Activated CD8-positive, alpha-beta T cell treated with anti-CD3 and anti-CD28 coated beads, Interleukin-2, amount 10 ng/mL, durations not matched to agents 7 days and 5 days (primary cell): ENCODE measurements at places on chromosomes 7 and 10. TPM values are rescaled to one million over a fixed set of nuclear protein-coding genes. Genes with fewer than 3 reads are reported as not detected.

GRCh38 chr7:159015454-159016410, 128.9 kb downstream of the VIPR2 start:
- no peak for DNase-seq
- no peaks in the 10 kb centered on the region for H3K27me3 ChIP-seq
- H3K27ac ChIP-seq, result no peak overlapping the region
- no peaks in the 10 kb centered on the region for H3K4me1 ChIP-seq
- no peaks in the 10 kb centered on the region for H3K36me3 ChIP-seq
- H3K4me3 ChIP-seq, result no peak overlapping the region

GRCh38 chr10:34168439-34168838, 646.7 kb downstream of the PARD3 start:
- H3K4me3 ChIP-seq, result no peak overlapping the region
- H3K36me3 ChIP-seq, result no peaks in the 10 kb centered on the region
- no peak overlapping the region for H3K27ac ChIP-seq
- no peaks in the 10 kb centered on the region for H3K27me3 ChIP-seq
- DNase-seq, result no peak

GRCh38 chr7:141698247-141699015, 3.5 kb downstream of the DENND11 start:
- peak overlapping the region; percentile 62 for H3K27ac ChIP-seq
- peaks cover 17% of the 10 kb centered on the region for H3K36me3 ChIP-seq
- no peak for DNase-seq
- H3K4me3 ChIP-seq, result no peak overlapping the region
- H3K4me1 ChIP-seq, result peaks cover 37% of the 10 kb centered on the region
- H3K27me3 ChIP-seq, result peaks cover 6% of the 10 kb centered on the region

- no peak overlapping the region for H3K4me3 ChIP-seq
- no peaks in the 10 kb centered on the region for H3K27me3 ChIP-seq
- H3K27ac ChIP-seq, result no peak overlapping the region
- no peaks in the 10 kb centered on the region for H3K36me3 ChIP-seq
- H3K4me1 ChIP-seq, result no peaks in the 10 kb centered on the region
- no peak for DNase-seq
Measured at GRCh38 chr10:33402220-33403073, 68.0 kb upstream of the NRP1 start.

DNA sequence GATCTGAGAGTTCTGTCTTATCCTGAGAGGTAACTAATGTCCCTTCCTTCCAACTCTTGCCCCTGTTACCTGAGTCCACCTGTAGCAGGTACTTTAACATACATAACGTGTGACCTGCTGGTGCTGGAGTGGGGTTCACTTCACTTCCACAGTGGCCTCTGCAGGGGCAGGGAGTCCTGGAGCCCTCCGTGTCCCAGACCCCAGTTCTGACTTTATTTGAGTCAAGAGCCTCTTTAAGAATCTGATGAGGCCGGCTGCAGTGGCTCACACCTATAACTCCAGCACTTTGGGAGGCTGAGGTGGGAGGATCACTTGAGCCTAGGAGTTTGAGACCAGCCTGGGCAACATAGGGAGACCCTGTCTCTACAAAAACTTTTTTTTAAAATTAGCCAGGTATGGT, 117.0 kb upstream of the RET start:
- no peak overlapping the region for H3K4me3 ChIP-seq
- H3K27ac ChIP-seq, result no peak overlapping the region
- H3K36me3 ChIP-seq, result no peaks in the 10 kb centered on the region
- peaks cover 5% of the 10 kb centered on the region for H3K27me3 ChIP-seq
- H3K4me1 ChIP-seq, result no peaks in the 10 kb centered on the region
- peak; percentile 3 for DNase-seq

DNA sequence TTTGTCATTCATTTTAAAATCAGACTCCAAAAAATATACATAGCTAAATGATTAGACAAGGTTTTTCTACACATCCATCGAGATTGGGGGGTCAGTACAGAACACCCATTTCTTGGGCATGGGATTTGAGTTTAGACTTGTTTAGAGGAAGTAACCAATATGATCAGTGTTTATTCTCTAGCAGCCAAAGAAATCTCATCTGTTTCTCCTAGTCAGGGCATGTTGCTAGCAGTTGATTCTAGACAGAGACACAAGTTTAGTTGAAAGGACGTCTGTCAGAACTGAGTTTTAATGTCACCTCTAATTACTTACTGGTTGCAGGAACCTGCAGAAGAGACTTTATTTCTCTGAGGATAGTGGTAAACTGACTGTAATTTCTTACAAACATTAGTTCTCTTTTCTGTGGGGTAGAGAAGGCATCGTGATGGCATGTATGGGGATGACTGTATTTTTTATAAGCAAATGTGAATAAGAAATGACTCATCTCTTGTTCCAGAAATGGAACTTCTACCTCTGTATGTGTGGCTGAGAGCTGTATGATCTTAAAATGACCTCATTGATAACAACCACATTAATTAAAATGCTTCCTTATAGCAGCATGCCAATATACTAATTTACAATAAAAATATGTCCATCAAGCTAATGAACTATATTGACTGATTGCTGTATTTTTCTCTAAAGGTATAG, 30.6 kb upstream of the RHOBTB1 start:
- no peak for DNase-seq
- H3K4me1 ChIP-seq, result no peaks in the 10 kb centered on the region
- H3K36me3 ChIP-seq, result no peaks in the 10 kb centered on the region
- H3K27me3 ChIP-seq, result peaks cover 9% of the 10 kb centered on the region

DNA sequence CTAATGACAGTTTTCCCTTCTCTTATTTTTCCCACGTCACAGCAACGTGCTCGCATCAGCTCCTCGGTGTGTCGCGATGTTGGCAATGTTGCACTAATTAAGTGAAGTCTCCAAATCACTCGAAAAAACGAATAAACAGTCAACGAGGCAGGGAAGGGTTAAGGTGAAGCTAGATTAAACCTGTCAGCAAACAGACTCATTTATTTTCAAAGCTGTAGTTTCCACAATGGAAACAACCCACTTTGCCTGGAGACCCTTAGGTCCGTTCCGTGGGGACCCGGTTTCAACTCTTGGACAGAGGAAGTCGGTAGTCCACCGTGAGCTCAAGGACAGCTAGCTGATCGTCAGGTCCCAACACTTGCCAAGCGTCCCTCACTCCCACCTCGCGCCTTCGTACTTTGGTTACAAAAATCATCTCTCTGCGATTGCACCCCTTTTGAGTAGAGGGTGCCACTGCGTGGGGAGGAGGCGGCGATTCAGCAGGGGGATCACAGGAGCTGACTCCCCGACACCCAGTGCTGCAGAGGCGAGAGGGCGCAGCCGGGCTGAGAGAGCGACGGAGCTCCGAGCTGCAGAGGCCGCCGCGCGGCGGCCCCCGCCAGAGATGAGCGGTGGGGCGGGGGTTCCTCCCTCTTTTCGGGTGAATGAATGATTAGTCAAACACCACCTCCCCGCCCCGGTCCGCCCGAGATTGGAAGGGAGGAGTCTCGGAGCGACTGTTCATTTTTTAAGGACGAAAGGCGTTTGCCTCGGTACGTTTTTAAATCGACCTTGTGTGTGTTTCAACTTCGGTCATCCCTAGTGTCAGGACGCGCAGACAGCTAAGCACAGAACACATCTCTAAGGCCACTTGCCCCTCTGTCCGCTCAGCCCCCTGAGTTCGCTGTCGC, 1.3 kb upstream of the BMPER start:
- peak overlapping the region; percentile 44 for H3K4me3 ChIP-seq
- H3K36me3 ChIP-seq, result no peaks in the 10 kb centered on the region
- no peak overlapping the region for H3K27ac ChIP-seq
- peaks cover 59% of the 10 kb centered on the region for H3K27me3 ChIP-seq
- DNase-seq, result peak; percentile 21
- H3K4me1 ChIP-seq, result peaks cover 5% of the 10 kb centered on the region

- no peak for DNase-seq
- H3K36me3 ChIP-seq, result no peaks in the 10 kb centered on the region
- no peaks in the 10 kb centered on the region for H3K27me3 ChIP-seq
- H3K27ac ChIP-seq, result no peak overlapping the region
Measured at GRCh38 chr7:98852826-98853225, 17.0 kb downstream of the TMEM130 start.

DNA sequence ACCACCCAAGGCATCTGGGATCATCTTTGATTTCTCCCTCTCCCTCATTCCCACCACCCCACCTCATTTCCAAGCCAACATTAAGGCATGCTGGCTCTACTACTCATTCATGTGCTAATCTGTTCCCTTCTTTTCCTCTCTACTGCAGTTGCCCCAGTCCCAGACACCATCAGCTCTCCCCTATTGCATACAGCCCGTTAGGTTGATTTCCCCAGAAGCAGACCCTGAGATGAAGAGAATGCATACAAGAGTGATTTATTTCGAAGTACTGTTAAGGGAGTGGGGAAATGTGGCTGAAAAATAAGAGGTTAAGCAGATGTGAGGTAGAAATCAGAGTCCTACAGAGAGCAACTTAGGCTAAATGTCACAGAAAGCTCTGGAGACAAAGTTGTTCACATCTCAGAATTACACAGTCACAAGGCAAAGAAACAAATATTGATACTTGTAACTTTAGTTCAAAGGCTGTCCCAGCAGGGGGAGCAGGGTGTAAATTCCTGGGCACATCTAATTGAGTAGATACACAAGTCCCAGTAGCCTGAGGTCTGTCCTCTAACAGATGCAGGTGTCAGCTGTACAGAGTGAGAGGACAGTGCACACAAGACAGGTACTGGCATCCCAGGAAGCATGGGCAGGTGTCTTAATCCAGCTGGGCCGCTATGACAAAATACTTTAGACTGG, 20.9 kb downstream of the AKR1D1 start:
- no peaks in the 10 kb centered on the region for H3K4me1 ChIP-seq
- peaks cover 2% of the 10 kb centered on the region for H3K27me3 ChIP-seq
- no peak overlapping the region for H3K4me3 ChIP-seq
- DNase-seq, result peak; percentile 25
- no peak overlapping the region for H3K27ac ChIP-seq

- no peak overlapping the region for H3K27ac ChIP-seq
- DNase-seq, result no peak
- H3K4me1 ChIP-seq, result no peaks in the 10 kb centered on the region
- no peaks in the 10 kb centered on the region for H3K27me3 ChIP-seq
- no peak overlapping the region for H3K4me3 ChIP-seq
- no peaks in the 10 kb centered on the region for H3K36me3 ChIP-seq
Measured at GRCh38 chr7:81330108-81330507, 411.3 kb upstream of the SEMA3C start.

DNA sequence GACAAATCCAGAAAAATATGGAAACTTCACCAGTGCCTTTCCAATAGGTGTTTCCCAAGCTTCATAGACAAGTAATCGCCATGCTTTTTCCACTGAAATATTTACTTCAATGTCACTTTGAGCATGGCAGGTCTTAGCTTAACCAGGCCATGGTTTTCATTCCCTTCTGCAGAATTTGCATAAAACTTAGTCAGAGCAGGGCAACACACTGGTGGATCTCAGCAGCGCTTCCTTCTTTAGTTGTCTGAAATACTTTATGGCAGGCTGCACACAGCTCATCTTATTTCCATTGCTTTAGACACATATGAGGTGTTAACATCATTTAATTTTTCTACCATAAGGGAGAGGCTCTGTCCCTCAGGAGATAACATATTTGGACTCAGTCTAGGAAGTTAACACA, 102.9 kb upstream of the AHR start:
- no peak overlapping the region for H3K27ac ChIP-seq
- no peaks in the 10 kb centered on the region for H3K27me3 ChIP-seq
- H3K36me3 ChIP-seq, result no peaks in the 10 kb centered on the region
- no peak overlapping the region for H3K4me3 ChIP-seq

DNA sequence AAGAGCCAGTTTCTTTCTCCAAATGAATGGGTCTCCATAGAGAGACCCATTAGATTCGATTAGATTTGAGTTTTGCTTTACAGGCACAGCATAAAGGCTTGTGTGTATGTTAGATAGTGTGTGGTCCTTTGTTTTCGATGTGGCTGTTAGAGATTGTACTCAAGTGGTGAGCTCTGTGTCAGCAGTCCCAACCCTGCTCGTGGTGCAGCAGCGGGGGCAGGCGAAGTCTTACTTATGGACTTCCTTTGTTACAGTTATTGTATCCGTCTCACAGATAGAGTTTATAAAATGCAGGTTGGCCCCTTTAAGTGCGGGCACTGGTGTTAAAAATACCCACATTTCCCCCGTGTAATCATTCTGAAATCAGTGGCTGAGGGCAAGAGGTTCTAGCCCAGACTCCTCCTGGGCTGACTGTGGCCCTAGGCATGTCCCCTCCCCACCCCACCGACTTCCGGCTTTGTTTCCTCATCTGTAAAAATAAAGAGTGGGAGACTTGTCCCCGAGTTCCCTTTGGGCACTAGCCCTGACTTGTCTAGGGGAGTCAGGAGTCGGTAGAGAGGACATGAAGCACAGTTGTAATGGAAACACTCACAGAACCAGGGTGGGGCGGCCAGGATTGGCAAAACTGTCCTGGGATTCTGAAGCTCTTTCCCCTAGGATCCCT, 28.6 kb downstream of the MTURN start:
- peak; percentile 63 for DNase-seq
- peaks cover 55% of the 10 kb centered on the region for H3K4me1 ChIP-seq
- H3K27ac ChIP-seq, result peak overlapping the region; percentile 89

GRCh38 chr7:12601302-12601869, 30.9 kb downstream of the SCIN start:
- no peak overlapping the region for H3K27ac ChIP-seq
- no peaks in the 10 kb centered on the region for H3K4me1 ChIP-seq
- no peak for DNase-seq
- H3K4me3 ChIP-seq, result no peak overlapping the region

DNA sequence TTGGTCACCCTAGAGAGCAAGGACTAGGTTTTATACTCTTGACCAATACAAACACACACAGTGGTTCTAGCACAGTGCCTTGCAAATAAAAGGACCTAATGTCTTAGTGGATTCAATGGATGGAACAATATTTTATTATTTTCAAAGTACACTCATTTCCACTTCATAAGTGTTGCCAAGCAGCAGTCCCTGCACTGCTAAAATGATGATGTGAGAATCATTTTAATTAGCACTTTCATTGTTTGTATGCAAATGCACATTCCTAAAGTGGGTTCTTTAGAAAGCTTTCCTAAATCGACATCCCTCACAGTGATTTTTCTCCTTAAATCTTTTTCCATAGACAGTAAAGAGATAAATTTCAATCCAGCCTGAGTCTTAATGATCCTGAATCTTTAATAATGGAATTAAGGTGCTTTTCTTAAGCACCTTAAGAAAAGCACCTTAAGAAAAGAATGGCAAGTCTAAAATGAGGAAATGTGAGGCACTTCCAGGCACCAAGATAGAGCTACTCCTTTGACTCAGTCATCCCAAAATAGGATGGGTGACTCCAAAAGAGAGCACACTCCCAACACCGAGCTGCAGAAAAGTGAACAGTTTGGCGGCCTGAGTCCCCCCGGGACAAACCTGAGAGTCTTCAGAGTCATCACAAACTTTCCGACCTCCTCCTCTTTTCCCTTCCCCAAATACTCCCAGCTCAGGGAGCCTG, 84.5 kb downstream of the SORBS1 start:
- H3K4me3 ChIP-seq, result no peak overlapping the region
- H3K27me3 ChIP-seq, result no peaks in the 10 kb centered on the region
- no peaks in the 10 kb centered on the region for H3K4me1 ChIP-seq
- DNase-seq, result no peak
- H3K27ac ChIP-seq, result no peak overlapping the region

Gene EPO
- total RNA-seq, result not detected

Gene OR2A12
- total RNA-seq, result not detected

Gene EBLN1
- total RNA-seq, result not detected

Gene CCDC146
- total RNA-seq, result 12.9 TPM

Gene PRSS58
- not detected for total RNA-seq
